Bone marrow (tissue), 2 donors: ENCODE measurements at places on chromosomes 3 and 15.

GRCh38 chr15:90845201-90845949 lies 23.0 kb upstream of the FURIN start:
- peak; percentile 85 for DNase-seq

- no peak for DNase-seq
Measured at GRCh38 chr3:127410137-127410488, 122.3 kb upstream of the PRR20G start.

DNA sequence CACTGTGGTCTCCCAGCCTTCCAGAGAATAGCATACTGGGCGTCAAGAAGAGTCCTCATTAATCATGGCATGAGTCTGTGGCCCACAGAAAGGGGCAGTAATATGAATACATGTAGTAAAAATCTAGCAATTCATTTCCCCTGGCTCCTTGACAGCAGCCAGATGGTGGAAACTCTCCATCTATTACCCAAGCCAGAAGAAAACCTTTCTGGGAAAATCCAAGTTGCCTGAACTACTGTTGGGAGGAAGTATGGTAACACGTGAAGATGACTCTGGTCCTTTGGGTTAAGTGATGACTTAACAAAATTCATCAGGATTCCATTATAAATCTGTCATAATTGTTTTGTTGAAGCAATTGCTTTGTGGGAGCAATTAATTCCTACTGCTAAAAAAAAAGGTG lies 530.5 kb downstream of the FHIT start:
- no peak for DNase-seq

DNA sequence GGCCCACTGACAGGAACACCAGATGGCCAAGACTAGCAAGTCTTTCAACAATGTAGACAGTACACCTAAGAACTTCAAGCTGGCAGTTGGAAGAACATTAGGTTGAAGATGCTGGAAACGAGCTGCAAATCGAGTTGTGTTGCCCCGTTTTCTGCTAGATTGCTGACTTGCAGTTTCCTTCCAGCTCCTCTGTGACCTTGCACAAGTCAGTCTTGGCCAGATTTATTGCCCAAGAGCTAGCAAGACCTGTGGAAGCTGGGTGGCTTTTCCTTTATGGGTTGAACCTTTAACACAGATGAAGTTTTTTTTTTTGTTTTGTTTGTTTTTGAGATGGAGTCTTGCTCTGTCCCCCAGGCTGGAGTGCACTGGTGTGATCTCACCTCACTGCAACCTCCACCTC lies 2.9 kb upstream of the RBM6 start:
- no peak for DNase-seq

- no peak for DNase-seq
Measured at GRCh38 chr15:100714034-100714748, 111.8 kb downstream of the ASB7 start.

DNA sequence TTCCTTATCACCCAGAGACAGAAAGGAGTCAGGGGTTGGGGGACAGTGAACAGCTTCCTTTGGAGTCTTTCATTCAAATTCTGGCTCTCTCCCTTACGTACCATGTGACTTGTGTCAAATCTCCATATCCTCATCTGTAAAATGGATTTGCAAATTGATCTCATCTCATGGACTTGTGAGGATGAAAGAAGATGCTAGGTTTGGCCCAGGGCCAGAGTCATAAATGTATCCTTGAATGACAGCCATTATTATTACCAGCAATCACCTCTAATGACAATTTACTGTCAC lies 67.8 kb upstream of the POLG start:
- no peak for DNase-seq

- DNase-seq = no peak
Measured at GRCh38 chr15:73368301-73369136, at the start of gene HCN4. HCN4 (minus strand) TSS chr15:73368958; CDS start chr15:73368270, 688 bp downstream.

DNA sequence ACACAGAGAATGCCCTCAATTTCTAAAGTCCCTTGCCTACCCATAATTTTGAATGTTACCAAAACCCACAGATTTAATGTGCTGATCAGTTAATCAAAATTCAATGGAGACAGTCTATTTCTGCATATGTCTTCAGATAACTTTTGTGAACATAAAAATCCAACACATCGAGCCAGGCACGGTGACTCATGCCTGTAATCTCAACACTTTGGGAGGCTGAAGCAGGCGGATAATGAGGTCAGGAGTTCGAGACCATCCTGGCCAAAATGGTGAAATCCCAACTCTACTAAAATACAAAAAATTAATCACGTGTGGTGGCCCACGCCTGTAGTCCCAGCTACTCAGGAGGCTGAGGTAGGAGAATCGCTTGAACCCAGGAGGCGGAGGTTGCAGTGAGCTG lies 49.3 kb downstream of the PEAK1 start:
- DNase-seq = no peak

DNA sequence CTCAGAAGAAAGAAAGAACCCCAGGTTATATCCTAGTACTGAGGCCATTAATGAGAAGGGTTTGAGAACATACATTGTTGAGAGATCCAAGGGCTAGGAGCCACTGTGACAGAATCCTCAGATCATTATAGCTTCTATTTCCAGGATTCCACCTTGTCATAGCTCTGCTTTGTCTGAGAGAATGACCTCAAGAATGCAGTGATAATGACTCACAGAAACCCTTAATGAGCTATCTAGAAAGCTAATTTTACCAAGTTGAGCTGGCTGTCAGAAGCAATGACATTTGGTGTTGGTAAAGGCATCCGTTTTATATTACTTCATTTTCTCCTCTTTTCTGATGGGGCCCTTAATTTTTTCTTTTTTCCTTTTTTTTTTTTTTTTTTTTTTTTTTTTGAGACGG lies 10.9 kb downstream of the TRIP4 start:
- no peak for DNase-seq

GRCh38 chr15:98666841-98667240 lies 18.5 kb downstream of the IGF1R start:
- no peak for DNase-seq

GRCh38 chr15:92822216-92823144 lies 77.6 kb upstream of the CHD2 start:
- no peak for DNase-seq

DNA sequence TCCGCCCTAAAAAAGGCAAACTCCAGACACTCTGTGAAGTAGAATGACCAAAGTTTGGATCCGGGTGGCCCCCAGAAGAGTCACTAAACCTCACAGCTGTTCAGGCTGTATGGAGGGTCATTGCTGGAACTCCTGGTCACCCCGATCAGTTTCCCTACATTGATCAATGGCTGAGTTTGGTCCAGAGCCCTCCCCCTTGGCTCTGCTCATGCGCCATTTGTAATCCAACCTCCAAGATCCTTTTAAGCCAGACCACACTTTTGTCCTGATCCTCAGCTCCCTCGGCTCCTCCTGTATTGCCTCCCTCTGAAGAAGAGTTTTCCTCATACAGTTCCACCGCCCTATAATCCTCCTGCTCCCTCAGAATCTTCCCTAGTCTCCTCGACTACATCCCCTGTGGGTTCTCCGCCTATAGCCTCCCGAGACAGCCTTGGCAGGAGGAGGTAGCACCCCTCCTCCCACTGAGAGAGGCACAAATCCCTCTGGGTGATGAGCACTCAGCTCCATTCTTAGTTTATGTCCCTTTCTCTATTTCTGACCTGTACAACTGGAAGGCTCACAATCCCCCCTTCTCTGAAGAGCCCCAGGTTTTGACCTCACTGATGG lies 42.2 kb downstream of the ZBTB11 start:
- DNase-seq = no peak

DNA sequence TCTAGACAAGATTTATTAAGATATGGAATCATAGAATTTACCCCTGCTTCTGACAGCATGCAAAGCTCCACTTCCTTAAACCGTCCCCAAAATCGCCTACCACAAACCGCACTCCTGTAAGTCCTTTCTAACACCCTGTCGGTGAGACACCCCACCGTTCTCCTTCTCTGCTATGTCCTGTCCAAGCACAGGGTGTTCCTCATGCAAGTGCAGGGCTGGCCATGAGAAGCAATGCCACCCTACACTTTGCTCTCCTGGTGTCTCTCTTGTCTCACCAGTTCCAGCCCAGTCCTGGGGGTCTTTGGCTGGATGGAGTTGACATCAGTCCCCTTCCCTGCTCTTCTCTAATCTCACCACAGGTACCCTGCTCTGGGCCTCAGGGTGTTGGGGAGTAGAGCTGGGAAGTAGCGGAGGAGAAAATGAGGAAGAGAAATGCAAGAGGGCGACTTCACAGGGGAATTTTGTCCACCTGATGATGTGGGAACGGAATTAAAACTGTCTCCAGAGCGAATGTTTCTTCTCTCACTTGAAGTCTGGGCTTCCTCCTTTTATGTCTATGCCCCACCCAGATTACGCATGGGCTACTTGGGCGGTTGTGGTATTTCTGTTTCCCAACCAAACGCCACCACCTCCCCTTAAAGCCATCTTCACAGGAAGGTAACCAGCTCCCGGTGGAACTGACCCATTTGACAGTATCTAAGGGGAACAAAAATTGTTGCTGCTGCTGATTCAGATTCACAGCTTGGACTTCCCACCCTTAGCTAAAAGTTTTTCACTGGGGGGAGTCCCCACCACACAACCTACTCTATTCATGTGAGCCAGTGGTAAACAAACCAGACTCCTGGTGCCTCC lies 49.9 kb downstream of the CASR start:
- peak; percentile 67 for DNase-seq

- no peak for DNase-seq
Measured at GRCh38 chr3:65751123-65751700, 287.5 kb downstream of the MAGI1 start.

DNA sequence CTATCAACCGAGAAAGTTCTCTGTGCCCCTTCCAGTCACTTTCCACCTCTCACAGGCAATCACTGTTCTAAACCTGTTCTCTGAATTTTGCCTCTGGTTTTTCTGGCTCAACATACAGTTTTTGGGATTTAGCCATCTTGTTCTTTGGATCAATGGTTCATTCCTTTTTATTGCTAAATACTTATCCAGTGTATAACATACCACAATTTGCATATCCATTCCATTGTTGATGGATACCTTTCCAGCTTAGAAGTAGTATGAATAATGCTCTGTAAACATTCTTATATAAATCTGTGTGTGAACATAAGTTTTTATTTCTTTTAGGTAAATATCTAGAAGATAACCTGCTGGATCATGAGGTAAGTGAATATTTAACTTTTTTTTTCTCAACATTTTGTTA lies 87.8 kb upstream of the FNDC3B start:
- DNase-seq = no peak

- DNase-seq = no peak
Measured at GRCh38 chr15:58444056-58444455, 12.3 kb downstream of the LIPC start.

DNA sequence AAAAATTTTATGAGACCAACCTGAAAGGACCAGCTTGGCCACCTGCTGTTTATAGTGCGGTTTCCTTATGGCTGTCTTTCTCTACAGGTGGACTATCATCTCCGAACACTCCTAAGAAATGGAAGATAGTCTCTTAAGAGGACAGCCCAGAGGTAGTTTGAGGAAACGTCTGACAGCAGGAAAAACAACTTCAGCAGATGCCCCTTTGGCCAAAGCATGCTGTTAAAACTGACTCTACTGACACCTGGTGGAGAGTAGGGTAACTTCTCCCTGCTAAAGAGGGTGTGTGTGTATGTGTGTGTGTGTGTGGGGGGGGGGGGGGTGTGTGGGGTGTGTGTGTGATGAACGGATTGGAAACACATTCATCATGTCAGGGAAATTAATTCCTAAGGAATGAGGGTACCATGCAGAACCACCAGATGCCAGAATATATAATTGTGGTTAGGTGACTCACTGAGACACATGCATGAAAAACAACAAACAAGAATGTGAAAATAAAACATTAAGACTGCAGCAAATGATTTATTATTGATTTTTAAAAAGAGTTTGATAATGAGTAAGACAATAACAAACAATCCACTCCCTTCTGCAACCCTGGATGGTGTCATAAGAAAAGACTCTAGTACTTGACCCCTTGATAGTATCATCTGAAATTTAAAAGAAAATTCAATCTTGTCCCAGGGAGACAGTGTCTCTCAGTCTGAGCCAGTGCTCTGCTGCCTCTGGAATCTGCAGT lies 256.5 kb downstream of the THRB start:
- peak; percentile 35 for DNase-seq

- DNase-seq = peak; percentile 73
Measured at GRCh38 chr3:132432639-132433038, 15.3 kb downstream of the DNAJC13 start.

GRCh38 chr3:33363113-33363800 lies 76.9 kb downstream of the UBP1 start:
- no peak for DNase-seq

DNA sequence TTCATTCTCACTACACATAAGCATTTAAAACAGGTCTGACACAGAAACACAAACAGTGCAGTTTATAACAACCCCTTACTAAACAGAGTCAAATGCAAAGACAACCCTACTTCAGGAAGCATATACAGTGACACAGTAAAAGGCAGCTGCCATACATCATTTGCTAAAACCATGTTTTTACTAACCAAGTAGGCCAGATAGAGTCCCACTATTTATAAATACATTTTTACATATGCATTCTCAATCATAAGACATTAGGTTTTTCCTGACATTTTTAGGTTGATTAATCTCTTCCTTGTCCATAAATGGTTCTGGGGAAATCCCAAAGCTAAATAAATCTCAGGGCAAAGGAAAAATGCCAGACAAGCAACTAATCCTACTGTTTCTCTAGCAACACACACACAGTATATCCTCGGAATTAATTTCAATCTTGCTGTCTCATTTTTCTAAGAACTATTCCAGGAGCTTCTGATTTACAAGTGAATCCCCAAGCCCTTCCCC lies 39.0 kb downstream of the CHAC1 start:
- DNase-seq = no peak

GRCh38 chr3:105842943-105843342 lies 25.9 kb downstream of the CBLB start:
- no peak for DNase-seq

- no peak for DNase-seq
Measured at GRCh38 chr3:4387210-4388204, 79.6 kb downstream of the SUMF1 start.

GRCh38 chr3:20319551-20319950 lies 133.5 kb upstream of the SGO1 start:
- no peak for DNase-seq

DNA sequence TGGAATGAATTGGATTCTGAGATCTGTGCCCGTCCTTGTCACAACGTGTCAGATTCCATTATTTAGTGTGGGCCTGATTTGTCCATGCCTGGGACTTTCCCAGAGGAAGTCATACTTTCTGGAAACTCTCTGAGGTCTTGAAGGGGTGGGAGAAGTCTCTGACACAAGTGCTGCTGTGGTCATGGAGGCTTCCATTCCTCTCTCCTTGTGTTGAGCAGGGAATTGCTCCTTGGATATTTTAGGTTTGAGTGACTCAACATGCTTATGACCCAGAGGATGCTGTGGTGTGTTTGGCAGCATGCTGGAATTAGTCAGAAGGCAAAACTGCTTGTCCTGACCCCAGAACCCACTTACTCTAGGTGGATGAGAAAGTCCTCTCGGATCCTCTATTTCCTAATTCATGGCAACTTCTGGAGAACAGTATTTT lies 132.1 kb downstream of the LPP start:
- DNase-seq = no peak

- no peak for DNase-seq
Measured at GRCh38 chr15:28113394-28114113, 14.4 kb upstream of the OCA2 start.
